ENCODE measurements at places on chromosomes 7 and 10.

DNA sequence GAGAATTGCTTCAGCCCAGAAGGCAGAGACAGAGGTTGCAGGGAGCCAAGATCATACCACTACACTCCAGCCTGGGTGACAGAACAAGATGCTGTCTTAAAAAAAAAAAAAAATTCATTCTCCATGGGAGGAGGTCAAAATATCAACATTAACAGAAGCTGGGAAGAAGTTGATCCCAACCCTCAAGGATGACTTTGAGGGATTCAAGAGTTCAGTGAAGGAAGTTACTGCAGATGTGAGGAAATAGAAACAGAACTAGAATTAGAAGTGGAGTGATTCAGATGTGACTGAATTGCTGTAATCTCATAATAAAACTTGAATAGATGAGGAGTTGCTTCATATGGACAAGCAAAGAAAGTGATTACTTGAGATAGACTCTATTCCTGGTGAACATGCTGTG is 19.7 kb upstream of the RPEL1 start:
- no peak for DNase-seq

GRCh38 chr10:61923210-61923949 is 21.9 kb downstream of the ARID5B start:
- DNase-seq: no peak

GRCh38 chr7:16900209-16900768 is 18.5 kb upstream of the AGR3 start:
- DNase-seq: no peak

DNA sequence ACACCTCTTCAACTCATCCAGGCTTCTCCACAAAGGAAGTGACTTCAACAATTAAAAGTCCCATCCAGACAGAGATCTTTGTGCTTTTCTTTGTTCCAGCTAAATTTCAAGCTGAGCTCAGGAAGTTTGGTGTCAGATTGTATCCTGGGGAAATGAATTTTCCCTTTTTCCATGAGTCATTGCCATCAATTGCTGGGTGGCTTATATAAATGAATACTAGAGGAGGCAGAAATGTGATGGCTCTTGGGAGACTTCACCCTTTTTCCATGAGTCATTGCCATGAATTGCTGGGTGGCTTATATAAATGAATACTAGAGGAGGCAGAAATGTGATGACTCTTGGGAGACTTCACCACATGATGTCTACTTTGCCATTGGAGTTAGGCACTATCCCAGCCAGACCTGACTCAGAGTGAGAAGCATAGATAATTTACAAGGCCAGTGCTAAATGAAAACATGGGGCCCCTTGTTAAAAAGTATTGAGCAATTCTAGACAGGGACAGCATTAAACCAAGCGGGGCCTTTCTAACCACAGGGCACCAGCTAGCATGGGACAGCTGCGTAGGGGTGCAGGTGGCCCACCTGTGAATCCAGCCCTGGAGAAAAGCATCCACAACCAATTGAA is 339.2 kb upstream of the PODXL start:
- no peak for DNase-seq

- no peak for DNase-seq
Measured at GRCh38 chr7:101985903-101986734, 168.7 kb downstream of the CUX1 start.

- DNase-seq: no peak
Measured at GRCh38 chr7:91137153-91137787, 127.0 kb upstream of the FZD1 start.

Data from left hindlimb (tissue), 1 donor.